Activated CD4-positive, alpha-beta T cell treated with anti-CD3 and anti-CD28 coated beads, Interleukin-2, Interleukin-4, amounts not matched to agents 100 ng/mL and 50 ng/mL, durations not matched to agents 16 hours and 8 hours (primary cell): ENCODE measurements at places on chromosomes 16 and 17.
A peak's percentile ranks its signal among the peaks of the same experiment; 100 is the strongest.

DNA sequence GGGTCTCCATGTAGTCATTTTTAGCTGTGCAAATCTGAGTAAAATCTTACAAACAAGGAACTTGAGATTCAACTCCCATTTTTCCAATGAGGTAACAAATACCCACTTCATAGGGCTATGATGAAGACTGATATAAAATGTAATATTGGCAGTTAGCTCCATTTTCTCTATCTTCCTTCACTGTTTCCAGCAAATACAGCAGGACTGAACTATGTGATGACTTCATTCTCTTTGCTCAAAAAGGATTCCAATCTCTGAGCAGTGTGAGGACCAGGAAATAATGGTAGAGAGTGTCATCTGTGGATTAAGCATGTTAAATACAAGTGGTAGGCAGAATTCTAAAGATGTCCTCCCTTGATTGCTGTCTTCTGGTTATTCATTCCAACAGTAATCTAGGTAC is 18.3 kb downstream of the RND2 start:
- DNase-seq: no peak

DNA sequence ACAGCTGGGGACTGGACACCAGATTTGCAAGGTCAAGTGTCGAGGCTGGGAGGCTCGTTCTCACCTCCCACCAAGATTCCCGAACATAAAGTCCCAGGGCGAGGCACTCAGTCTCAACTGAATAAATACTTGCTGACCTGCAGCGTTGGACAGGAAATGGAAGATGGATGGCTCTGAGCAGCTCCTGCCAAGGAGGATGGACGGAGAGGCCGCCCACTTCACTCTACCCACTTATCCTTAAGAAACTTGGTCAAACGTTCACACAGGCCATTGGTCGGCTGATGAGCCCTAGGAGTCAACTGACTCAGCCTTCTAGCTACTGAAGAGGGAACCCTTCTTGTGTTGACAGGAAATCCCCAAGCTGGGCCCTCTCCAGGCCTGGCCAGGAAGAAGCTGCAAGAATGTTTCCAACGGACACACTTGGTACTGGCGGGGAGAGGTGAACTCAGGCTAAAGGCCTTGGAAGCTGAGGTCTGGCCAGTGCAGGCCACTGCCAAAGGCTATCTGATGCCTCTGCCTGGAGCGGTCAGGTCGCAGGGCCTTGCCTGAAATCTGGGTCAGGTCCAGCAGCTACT is 50.0 kb downstream of the VAC14 start:
- no peak for DNase-seq

DNA sequence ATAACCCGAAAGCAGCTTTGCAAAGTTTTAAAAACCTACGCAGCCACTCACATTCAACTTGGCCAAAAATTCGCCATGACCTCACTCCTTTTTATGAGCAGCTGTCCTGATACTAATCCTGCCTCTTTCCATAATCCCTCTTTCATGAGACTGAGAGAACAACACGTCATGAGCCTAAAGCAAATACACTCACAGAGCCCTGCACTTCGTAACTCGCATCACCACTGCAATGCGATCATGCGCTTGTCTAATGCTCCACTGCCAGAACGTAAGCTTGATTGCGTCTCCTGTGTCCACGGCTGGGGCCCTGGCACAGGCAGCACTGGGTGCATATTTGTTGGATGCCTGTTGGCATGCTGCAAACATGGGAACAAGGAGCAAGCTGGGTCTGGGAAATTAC is 36.2 kb downstream of the CDRT4 start:
- no peak for DNase-seq

GRCh38 chr17:14805348-14805747 is 459.8 kb downstream of the PMP22 start:
- DNase-seq: no peak

DNA sequence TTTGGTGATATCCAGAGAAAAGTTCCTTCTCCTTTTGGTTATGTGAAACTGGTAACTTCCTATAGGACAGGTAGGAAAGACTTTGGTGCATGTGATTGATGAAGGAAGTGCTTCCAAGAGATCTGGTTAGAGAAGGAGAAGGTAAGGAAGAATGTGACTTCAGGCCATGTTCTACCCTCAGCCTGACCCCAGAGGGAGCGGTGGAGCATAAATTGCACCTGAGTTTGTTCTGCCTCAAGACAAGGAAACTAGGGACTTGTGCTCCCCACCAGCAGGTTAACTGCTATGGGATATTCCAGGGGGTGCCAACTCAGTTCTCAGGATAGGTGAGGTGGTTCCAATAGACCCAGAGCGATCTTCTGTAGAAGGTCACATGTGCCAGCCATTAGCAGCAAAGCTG is 299.3 kb upstream of the XYLT1 start:
- DNase-seq: no peak

DNA sequence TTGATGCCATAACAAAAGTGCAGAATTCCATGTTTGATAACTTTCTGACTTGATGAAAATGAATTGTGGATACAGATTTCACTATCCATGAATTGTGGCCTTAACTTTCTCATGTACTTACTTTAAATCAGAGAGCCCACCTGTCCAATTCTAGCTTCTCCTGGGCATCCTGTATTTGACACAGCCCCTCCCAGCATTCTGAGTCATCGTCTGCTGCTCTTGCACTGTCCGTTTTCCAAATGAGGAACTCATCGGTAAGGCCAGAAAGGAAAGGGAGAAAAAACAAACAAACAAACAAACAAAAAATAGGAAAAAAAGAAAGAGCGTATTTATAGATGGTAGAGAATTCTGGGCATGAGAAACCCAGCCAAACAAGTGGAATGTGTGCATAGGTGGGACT is 361.6 kb downstream of the WWOX start:
- no peak for DNase-seq

DNA sequence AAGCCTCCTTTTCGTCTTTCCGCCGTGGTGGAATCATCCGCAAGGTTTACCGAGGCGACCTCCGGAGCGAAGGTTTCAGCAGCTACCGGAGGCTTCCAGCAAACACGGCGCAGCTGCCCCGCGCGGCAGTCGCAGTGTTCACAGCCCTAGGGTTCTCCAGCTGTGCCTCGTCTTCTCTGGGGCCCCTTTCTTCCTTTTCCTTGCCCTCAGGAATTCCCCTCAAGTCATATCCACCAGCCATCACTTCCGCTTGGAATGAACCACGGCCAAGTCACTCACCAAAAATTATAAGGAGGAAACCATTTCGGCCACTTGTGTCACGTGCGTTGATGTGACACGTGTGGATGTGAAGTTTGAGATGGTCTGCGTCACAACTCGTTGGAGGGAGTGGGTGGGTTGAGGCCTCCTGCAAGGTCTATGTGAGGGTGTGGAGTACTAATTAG is 636 bp upstream of the ERN1 start:
- peak; percentile 72 for DNase-seq

GRCh38 chr16:65548470-65548869 is 426.6 kb upstream of the CDH11 start:
- DNase-seq: no peak

DNA sequence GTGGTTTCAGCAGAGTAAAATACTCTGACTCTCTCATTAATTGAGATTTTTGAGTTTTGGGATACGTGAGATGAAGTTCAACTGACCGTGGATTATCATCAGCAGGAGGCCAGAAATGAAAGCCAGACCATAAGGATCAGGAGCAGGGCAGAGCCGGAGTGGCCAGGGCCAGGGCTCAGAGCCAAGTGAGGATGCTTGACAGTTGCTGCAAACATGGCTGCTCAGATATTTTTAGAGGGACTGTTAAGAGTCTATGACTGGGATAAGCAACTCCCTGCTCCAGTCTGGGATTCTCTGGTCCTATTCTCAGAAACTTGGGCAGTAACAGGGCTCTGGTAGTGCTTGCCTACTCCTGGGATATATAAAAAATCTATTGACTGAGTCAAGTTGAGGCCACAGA is 17.6 kb upstream of the CDH13 start:
- no peak for DNase-seq

- DNase-seq: no peak
These were observed 499 bp upstream of the HLF start for GRCh38 chr17:55264278-55264644.

GRCh38 chr16:23119570-23119969 is 29.7 kb downstream of the USP31 start:
- DNase-seq: no peak

- DNase-seq: no peak
These were observed 37.4 kb upstream of the IL21R start for GRCh38 chr16:27364493-27365141.

GRCh38 chr16:19463468-19464315 is 46.0 kb downstream of the TMC5 start:
- no peak for DNase-seq

DNA sequence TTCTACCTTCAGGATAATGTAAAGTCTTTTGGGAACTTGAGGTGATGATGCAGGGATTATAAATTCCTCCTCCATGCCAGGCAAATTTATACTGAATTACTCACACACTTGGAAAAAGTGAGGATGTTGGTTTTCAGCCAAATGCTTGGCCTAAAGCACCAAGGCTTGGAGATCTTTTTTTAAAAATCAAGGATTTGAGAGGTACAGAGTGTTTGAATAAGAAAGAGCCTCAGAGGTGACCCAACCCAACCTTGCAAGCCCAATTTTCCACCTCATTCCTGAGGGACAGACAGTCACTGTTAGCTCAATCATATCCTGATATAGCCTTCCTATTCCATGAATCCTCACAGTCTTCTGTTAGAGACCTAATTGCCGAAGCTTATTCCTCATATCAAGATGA is 14.0 kb downstream of the GRIN2A start:
- DNase-seq: no peak

- DNase-seq: no peak
These were observed 72.9 kb downstream of the DNAH9 start for GRCh38 chr17:11671126-11671525.

DNA sequence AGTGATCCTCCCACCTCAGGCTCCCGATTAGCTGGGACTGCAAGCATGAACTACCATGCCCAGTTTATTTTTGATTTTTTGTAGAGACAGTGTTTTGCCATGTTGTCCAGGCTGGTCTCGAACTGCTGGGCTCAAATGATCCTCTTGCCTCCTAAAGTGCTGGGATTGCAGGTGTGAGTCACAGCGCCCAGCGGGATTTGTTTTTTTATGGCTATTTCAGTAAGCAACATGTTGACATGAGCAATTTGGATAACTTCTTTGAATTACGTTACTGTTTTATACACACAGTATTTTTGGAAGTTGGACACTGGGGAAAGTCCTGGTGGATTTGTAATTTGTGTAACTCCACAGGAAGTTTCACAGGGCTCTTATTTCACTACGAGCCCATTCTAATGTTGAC is 18.5 kb upstream of the RHOT1 start:
- no peak for DNase-seq

GRCh38 chr17:31687505-31688126 is 171.4 kb downstream of the COPRS start:
- DNase-seq: no peak

DNA sequence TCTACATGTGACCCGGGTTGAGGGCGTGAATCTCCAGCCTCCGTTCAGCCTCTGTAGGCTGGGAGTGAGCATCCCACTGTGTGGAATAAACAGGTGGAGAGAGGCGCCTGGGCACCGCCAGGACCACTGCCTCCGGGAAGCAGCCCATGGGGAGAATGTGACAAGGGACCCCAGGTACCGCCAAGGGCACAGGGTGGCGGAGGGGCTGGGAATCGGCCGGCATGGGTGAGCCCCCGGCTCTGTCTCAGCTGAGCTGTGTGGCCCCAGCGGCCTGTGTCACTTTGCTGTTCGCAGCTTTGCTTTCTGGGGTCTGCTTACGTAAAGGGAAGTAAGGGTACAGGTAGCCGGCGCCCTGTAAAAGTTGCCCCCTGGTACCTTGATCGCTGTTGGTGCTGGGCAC is 11.5 kb downstream of the GSE1 start:
- DNase-seq: no peak

DNA sequence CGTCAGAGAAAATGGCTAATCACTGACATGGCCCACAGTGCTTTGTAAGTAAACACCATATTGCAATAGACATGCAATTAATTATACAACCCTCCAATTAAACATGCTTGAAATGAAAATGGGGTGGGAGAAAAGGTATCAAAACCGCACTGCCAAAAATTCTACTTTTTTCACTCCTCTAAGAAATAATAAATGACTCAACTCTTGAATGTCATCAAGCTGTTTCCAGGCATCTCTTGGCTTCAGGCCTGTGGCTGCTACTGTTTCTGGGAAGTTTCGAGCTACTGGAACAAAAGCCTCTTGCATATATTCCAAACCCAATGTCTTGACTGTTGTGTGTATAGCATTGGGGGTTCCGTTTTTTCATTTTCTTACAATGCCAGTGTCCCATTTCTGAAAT is 412.6 kb downstream of the RBFOX1 start:
- no peak for DNase-seq

DNA sequence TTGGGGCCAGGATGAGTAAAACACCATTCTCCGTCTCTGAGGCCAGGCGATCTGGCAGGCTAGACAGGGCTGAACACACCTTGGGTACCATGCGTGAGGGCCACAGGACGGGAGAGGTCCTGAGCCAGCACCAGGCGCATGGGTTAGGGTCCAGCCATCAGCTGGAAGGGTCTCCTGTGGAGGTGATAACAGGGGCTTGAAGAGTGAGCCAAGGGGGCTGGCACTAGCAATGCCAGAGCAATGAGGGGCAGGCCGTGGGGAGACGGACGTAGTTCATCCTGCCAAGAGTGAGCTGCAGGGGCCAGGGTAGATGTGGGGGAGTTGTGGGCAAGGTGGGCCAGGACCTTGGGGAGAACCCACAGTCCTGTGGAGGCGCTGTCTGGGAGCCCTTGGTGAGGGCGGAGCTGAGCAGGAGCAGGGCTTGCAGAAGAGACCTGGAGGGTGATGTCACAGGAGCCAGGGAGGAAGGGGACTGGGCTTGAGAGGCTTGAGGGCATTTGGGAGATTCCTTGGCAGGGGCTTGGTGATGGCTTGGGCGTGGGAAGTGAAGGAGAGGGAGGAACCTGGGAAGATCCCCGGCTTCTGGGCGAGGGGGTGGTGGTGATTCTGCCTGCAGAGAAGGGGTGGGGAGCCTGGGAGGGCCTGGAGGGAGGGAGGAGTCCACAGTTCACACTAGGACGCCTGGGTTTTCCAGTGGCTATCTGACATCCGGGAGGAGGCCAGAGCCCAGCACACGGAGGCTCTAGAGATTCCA is 6.3 kb upstream of the NPTX1 start:
- DNase-seq: no peak

DNA sequence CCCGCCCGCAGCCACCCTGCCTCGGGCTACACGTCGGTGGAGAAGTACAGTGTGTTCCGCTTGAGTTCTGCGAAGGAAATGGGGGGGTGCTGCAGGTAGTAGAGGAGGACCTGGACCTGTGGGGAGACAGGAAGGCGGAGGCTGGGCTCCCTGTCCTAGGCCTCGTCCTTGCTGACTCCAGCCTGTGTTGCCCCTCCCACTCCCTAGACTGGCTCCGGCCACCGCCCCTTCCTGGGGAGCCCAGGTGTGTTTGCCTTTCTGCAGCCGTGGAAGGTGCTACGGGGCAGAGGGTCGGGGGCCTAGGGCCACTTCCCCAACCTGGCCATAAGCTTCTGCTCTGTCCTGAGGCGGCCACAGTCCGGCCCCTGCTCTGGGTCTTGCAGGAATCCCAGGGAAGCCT is 9.1 kb downstream of the TIMM22 start:
- DNase-seq: no peak

- no peak for DNase-seq
These were observed 107.8 kb downstream of the ENGASE start for GRCh38 chr17:79182176-79183042.

GRCh38 chr17:28519236-28519635 is 13.1 kb downstream of the FOXN1 start:
- no peak for DNase-seq

GRCh38 chr17:32861981-32862380 is 14.9 kb downstream of the MYO1D start:
- DNase-seq: no peak
